ENCODE measurements at places on chromosomes 6 and 20.
A peak's percentile ranks its signal among the peaks of the same experiment; 100 is the strongest.

DNA sequence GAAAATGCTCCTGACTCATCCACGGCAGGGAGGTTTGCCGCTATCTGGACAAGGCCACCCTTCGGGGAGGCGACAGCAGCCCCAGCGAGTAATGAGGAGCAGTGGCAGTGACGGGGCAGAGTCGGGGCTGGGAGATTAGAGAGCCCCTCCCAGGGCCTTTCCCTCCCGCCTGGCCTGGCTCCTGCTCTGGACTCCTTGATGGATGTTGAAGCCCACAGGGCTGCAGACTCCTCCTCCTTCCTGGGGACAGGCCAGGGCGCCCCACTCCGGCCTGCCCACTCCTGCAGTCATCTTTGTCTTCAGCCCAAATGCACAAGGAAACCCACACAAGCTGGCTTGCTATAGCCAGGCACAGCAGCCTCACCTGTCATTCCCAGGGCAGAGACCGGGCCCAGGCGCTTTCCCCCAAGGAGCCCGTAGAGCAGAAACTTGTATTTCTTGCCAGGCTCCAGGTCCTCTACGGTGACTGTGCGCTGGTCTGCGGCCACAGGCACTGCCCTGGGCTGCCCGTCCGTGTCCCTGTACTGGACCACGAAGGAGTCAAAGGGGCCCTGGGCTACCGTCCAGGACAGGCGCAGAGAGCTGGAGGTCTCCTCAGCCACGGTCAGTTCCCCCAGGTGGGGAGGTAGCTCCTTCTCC, 7.7 kb downstream of the CYP21A2 start:
- no peak for DNase-seq

DNA sequence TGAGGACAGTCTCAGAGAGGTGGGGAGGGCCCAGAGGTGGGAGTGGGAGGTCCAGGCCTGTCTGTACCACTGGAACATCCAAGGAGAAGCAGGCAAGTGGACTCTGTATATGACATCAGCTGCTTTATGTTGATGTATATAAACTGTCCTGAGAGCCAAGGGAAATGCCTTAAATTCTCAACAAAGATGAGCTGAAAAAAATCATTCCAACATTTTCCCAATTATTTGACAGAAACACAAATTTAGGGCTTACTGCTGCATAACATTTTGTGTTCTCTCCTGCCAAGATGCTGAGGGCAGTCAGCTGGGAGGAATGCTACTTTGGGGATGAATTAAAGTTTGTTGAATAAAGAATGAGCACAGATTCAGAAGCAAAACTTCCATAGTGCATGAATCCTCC, 52.8 kb downstream of the FOXC1 start:
- DNase-seq = no peak

GRCh38 chr6:72832271-72832670, 210.4 kb downstream of the KCNQ5 start:
- no peak for DNase-seq

- DNase-seq = no peak
Observed at GRCh38 chr6:168906391-168906790, 347.3 kb downstream of the THBS2 start.

DNA sequence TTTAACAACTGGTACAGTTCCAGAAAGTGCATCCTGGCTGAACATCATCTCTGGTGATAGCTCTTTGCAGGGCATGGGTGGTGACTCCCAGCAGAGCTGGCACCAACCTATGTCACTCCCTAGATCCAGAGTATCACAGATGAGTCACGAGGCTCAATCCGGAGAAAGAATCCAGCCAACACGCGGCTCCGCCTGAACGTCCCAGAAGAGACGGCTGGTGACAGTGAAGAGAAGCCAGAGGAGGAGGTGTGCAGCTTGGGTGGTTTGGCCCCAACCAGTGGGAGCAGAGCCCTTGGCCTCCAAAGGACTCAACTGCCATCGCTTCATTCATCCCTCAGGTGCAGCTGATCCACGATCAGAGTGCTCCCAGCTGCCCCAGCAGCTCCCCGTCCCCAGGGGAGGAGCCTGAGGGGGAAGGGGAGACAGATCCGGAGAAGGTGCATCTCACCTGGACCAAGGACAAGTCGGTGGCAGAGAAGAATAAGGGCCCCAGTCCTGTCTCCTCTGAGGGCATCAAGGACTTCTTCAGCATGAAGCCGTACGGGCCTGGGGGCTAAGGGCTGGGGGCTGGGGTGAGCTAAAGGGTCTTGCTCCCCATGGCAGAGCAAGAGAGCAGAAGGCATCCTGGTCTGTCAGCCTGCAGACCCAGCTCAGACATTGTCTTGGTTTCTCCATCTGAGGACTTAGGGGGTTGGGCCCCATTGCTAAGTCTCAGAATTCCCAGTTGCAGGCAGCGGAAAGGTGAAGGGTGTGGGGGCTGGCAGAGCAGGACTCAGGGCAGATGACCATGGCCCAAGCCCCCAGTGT, 27.2 kb downstream of the SLC12A5 start:
- DNase-seq = no peak

DNA sequence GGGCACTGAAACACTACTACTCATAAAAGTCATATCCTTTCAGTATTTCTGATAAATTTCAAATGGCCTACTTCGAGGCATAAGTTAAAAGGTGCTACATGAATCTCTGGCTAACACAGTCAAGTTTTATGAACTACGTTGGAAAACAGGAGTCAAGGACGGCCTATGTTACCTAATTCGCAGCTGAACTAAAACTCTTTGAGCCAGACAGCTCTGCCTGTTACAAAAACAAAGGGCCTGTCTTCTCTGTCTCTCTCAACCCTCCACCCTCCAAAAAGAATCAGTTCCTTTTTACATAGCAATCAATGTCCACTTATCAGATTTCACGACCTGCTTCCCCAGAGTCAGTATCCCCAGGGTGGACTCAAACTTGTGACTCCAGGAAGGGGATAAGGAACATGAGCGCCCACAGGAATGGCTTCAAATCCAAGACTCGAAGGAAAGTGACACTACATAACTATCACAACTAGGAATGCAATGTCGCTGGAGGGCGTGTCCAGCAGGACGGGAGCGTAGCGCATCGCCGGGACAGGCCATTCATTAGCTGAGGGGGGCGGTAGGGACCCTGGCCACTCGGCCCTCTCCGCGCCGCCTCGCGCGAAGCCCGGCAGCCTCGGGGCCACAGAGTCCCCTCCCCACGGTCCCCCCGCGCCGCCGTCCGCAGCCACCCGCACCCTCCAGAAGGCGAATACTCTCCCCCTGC, 591 bp downstream of the IBTK start:
- peak; percentile 78 for DNase-seq

GRCh38 chr6:15524861-15525401, 137.9 kb downstream of the DTNBP1 start:
- DNase-seq = no peak

- no peak for DNase-seq
Observed at GRCh38 chr20:62986257-62986800, 20.4 kb downstream of the BHLHE23 start.

DNA sequence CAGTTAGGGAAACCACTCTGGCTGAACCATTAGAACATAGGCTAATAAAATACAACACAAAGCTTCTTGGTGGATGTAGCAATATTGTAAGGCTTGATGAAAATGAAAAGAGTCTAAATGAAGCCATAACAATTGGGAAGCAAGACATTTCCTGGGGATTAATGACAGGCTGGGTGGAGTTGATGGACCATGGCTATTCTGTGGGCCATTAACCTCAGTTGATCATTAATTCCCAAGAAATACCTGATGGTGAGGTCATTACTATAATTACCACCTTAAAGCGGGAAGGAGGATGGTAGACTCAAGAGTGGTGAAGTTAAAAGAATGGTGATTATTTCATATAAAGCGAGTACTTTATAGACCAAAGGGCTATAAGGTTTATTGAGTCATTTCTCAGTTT, 455.8 kb upstream of the MAP3K7 start:
- DNase-seq = no peak

GRCh38 chr6:71537717-71538116, 249.1 kb downstream of the OGFRL1 start:
- DNase-seq = no peak

GRCh38 chr6:77707603-77708002, 54.8 kb downstream of the MEI4 start:
- DNase-seq = no peak

- DNase-seq = no peak
Observed at GRCh38 chr6:167551628-167552257, 226.9 kb downstream of the TTLL2 start.

DNA sequence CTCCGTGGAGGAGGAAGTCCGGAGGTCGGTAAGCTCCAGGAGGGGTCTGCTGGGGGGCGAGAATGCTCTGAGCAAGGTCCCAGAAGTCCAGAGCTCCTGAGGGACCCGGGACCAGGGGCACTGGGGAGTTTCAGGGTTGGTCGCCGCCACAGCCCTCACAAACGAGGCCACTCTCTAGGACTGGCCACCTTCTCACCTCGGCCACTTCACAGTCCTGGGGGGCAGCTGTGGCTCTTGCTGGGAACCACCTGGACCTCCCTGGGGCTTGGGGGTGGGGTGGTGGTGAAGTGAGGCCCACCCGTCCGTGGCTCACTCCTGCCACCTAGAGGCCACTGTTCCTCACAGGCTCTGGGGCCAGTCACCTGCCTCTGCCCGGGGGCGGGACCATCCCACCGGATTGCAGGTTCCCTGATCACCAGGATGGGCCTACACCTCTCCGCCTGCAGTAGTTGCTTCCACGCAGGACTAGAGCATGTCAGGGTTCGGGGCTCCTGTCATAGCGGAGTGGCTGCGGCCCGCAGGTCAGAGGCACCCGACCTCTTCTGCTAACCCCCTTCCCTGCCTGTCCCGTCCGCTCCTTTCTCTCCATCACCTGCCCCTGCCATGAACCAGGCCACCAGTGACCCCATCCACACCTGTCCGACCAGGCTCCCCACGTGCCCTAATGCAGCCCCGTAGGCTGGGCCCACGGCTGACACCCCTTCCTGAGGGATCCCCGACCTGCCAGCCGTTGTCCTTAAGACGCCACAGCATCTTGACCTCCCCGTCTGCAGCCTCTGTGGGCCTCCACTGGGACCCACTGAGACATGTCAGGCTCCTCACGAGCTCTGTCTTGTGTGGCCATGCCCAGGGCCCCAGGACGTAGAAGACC, 5.1 kb upstream of the TCEA2 start:
- DNase-seq = peak; percentile 43

GRCh38 chr6:77368660-77369313, 94.5 kb downstream of the HTR1B start:
- no peak for DNase-seq

- DNase-seq = peak; percentile 93
Observed at GRCh38 chr6:134720353-134721059, 229.4 kb downstream of the ALDH8A1 start.

- DNase-seq = no peak
Observed at GRCh38 chr6:169858935-169859351, 107.5 kb downstream of the ERMARD start.

DNA sequence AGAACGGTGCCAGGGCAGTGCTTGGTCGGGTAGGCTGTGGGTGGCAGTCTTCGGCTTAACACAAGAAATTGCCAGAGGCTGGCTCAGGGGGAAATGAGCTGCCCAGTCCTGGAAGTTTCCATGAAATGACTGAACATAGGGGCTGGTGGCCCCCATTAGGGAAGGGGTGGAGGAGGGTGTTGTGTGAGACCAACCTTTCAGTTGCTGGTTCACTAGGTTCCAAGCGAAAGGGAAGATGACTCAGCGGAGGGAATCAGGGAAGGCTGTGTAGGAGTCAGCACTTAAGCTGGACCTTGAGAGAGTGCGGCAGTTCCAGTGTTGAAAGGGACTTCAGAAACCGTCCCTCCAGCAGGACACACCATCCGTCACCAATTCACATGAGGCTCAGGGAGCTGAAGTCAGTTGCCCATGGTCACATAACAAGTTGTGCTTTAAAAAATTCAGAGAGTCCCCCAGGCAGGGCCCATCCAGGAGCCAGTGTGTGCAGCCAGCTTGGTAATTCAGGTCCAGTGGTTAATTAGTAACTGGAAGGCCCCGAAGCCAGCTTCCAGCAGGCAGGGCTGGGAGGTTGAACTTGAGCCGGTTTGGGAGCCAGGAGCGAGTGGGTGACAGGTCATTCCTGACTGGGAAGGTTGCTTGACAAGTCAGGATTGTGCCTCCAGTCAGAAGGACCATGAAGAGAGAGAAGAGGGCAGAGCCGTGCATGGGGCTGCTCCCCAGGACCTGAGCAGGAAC, at the start of gene SGK2:
TSS of gene SGK2 (plus strand) at position 616 of the 735 bp plus-strand sequence. CDS start 7,469 bp downstream, outside the sequence.
- DNase-seq = no peak

DNA sequence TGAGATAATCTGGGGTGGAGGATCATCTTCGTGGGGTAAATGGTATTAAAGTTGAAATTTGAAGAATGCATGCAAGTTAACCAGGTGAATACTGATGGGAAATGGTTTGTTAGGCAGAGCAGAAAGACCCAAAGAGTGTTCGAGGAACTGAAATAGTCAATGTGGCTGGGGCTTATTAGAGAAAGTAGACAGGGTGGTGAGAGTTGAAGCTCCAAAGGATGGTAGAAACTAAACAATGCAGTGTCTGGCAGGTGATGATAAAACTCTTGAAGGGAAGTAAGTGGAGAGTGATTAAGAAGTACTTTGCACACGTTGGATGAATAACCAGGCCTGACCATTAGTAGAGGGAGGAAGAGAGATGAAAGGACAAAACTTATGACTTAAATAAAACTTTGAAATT, 39.8 kb upstream of the CENPW start:
- no peak for DNase-seq

- DNase-seq = no peak
Observed at GRCh38 chr20:7416382-7416781, 523.9 kb downstream of the HAO1 start.

- no peak for DNase-seq
Observed at GRCh38 chr6:95240514-95240913, 336.8 kb upstream of the MANEA start.

All from inflammatory macrophage (primary cell).